ENCODE measurements at places on chromosomes 7 and 10.
A peak's percentile ranks its signal among the peaks of the same experiment; 100 is the strongest.

- no peak for DNase-seq
Observed at GRCh38 chr7:20352573-20353306, 22.0 kb downstream of the ITGB8 start.

- DNase-seq, result no peak
Observed at GRCh38 chr7:36614959-36615358, 109.3 kb downstream of the AOAH start.

DNA sequence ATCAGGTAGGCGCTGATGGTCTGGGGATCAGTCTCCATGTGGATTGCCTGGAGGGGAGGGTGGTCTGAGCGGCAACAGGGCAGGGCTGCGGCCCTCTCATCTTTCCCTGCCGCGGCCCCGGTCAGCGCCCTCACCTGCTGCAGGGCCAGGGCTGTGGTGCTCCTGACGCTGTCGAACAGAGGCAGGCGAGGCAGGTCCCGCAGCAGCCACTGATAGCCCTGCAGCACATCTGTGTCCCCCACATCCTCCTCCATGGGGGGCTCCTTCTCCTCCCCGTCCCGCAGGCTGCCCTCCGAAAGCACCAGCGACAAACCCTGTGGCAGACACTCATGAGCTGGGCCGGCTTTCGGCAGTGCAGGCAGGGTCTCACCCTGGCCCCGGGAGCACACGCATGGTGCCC lies 19.0 kb downstream of the INTS1 start:
- DNase-seq, result no peak

DNA sequence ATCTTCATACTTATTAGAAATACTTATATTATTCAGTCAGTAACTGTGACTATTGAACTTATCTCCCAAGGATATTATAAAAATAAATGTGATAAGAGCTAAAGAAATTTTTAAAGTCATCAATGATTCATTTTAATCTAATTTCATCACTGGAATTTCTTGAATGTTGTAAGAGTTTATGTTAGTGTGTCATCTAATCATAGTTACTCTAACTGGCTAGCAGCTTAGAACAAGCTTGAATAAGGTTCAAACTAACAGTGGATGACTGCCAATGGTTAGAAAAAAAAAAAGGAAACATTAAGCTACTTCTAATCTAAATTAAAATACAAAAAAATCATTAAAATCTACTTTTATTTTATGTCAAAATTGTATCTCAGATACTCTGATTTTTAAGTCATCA lies 1066.3 kb downstream of the CNTNAP2 start:
- DNase-seq, result no peak

- no peak for DNase-seq
Observed at GRCh38 chr7:101373812-101374614, 11.3 kb downstream of the COL26A1 start.

DNA sequence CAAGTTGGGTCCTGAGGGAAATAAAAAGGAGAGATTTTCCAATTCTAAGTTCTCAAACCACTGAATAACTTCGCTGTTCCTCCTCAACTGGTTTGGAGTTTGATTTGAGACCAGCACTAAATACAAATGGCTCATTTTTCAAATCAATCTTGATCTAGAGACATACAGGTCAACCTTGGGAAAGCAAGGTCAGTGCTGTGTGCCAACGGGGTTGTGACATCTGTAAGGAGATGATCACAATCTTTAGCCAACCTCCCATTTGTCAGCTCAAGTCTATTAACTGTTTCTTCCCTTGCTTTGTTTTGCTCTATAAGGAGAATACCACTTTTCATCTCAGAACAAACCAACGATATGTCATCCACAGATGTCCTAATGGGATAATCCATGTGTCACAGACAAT lies 131.1 kb downstream of the TAX1BP1 start:
- DNase-seq, result no peak

DNA sequence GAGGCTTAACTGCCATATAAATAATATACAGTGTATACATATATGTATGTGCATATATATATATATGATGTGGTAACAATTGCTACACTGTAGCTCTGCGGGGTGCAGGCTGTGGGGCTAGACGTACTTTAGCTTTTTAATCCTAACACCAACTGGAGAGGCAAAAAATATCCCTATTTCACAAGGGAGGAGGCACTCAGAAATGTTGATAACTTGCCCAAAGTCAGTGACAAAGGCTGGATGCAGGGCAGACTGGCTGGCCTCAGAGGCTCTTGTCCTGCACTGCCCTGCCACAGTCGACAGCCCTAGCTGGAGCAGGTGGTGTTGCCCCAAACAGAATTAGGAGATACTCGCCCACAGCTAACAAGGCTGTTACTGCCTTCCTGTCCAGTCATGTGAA lies 1.5 kb upstream of the RELN start:
- DNase-seq, result no peak

DNA sequence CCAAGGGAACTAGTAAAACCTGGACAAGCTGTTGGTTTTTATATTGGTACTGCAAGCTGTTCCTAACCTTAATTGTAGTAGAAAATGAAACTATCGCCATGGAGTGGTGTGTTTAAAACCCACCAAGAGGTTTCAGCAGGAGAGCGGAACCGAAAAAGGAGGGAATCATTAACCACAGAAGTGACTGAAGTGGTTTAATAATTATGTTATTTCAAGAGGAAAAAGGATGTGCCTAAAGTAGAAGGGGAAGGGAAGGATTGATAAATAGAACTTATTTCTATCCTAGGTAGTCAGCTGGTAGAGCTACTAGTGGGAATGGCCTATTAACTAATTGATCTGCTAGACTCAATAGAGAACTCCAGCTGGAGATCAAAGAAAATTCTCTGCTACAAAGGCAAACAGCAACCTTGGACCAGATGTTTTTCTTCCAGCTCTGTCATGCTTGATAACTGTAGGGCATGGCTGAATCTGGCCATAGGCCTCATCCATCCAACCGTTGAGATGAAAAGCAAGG lies 91.8 kb downstream of the BAMBI start:
- DNase-seq, result no peak

- no peak for DNase-seq
Observed at GRCh38 chr10:114571316-114571999, 86.6 kb downstream of the ABLIM1 start.

DNA sequence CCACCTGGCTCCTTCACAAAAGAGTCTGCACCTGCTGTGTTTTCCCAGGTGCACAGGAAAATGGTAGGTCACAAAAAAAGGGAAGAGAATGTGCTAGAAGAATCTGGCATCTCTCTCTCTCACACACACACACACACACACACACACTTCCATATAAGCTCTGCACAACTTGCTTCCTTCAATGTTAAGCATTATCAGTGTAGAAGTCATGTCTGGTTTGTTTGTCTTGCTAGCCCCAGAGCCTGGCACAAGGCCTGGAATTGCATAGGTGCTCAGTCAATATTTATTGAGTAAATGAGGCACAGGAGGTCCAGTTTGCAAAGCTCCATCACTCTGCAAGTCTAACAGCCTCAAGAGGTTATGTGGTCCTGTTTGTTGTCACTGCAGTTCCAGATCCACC lies 867.3 kb upstream of the AUTS2 start:
- DNase-seq, result no peak

GRCh38 chr10:77297393-77297739 lies 340.2 kb downstream of the KCNMA1 start:
- DNase-seq, result no peak

- DNase-seq, result no peak
Observed at GRCh38 chr7:128876127-128876526, 13.5 kb downstream of the ATP6V1F start.

DNA sequence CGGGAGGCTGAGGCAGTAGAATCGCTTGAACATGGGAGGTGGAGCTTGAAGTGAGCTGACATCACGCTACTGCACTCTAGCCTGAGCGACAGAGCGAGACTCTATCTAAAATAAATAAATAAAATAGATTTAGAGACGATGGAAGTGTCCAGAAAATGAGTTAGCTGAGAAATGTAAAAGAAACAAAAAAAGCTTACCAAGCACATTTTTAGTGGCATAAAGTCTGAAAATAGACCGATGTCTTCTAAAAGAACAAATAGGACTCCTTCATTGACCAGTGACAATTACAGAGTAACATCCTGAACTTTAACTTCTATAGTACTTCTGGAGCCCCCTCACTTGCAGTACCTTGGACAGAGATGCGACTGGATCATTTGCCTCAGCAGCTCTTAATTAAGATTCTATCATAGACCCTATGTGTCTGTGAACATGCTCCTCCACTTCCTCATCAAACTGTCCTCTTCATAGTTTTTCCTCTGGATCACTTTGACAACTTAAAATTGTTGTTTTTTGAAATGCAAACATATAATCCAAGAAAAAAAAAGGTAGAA lies 25.2 kb upstream of the SRPK2 start:
- DNase-seq, result no peak

GRCh38 chr10:112873541-112873940 lies 76.5 kb upstream of the TCF7L2 start:
- no peak for DNase-seq

GRCh38 chr10:131915990-131916766 lies 15.4 kb downstream of the PPP2R2D start:
- DNase-seq, result no peak

DNA sequence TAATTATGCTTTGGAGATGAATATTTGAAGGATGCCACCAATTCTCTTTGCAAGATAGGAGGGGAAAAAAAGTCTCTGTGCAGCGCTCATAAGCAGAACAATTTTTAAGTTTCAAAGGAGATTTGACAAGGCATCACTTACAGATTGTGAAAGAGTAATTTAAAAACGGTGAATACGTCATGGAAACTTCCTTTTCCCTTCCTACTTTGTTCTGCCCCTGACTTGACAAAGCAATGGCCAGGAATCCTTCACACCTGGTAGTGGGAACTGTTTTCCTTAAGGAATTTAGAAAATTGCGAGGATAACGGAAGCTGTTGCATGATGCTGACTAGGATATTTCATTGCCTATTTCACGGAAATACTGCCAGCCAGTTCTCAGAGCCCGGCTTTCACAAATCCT lies 16.7 kb downstream of the FAM107B start:
- DNase-seq, result no peak

DNA sequence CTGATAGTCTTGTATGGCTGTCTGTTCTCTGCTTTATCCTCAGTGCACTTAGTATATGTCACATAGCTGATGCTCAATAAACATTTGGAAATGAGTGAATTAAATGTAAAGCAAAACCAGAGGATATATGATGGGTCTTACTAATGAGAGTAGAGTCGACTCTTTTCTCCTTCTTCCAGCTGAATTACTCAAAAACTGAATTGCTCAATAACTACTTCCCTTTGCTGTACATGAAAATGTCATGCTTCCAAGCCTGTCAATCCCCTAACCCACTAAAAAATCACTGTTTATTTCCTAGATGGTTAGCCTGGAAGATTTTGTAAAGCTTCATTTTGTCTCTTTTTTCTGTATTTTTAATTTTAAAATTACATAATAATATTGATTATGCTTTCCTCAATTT lies 88.0 kb downstream of the OR13A1 start:
- DNase-seq, result no peak

DNA sequence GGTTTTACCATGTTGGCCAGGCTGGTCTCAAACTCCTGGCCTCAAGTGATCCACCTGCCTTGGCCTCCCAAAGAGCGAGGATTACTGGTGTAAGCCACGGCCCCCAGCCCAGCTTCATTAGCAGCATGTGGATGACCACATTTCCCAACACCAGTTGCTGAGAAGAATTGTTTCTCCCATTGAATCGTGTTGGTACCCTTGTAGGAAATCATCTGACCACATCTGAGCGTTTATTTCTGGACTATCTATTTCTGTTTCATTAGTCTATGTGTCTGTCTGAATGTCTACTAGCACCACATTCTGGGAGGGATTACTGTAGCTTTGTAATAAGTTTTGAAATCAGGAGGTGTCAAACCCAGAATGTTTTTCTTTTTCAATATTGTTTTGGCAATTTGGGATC lies 89.6 kb downstream of the LCOR start:
- no peak for DNase-seq

DNA sequence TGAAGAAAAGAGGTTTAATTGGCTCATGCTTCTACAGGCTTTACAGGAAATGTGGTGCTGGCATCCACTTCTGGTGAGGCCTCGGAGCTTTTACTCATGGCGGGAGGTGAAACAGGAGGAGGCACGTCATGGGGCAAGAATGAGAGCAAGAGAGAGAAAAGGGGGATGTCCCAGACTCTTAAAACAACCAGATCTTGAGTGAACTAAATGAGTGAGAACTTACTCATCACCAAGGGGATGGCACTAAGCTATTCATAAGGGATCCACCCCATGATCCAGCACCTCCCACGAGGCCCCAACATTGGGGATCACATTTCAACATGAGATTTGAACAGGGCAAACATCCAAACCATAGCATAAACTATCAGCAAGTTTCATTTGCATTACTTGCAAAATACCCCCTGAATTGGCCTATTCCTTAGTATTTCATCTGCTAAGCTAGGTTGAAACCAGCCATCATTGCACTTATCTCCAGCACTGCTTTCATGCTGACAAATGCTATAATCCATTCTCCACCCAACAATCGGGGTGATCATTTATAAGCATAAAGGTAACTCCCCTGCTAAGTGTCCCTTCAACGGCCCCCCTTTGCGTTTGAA lies 179.0 kb downstream of the NOC3L start:
- DNase-seq, result peak; percentile 27

GRCh38 chr10:129969184-129969910 lies 5.3 kb upstream of the EBF3 start:
- DNase-seq, result no peak

DNA sequence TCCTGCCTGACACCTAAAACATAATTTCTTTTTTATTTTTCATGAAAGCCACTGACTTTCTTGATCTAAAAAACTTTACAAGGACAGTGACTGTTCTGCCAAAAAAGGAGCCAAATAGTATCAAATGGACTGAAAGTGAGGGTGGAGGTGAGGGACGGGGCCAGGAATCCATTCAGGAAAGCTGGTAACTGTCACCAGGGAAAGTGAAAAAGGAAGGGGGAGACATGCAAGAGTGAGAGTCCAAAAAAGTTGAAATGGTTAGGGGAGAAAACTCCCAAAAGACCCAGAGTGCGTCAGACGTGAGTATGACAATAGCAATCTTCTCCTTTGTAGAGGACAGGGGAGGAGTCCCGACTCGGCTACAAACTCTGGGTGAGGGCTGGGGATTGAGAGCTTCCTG lies 2.9 kb upstream of the PRAP1 start:
- DNase-seq, result no peak

GRCh38 chr7:88546808-88547207 lies 212.7 kb upstream of the ZNF804B start:
- DNase-seq, result peak; percentile 59
